ENCODE measurements at places on chromosomes 2 and 18.

- DNase-seq, result no peak
Observed at GRCh38 chr18:36012891-36013290, 40.4 kb downstream of the RMP24 start.

- DNase-seq, result no peak
Observed at GRCh38 chr2:212970132-212970531, 181.3 kb downstream of the IKZF2 start.

- DNase-seq, result no peak
Observed at GRCh38 chr2:241931084-241931975, 61.8 kb downstream of the RTP5 start.

GRCh38 chr2:148885988-148886387, 11.0 kb downstream of the KIF5C start:
- DNase-seq, result no peak

DNA sequence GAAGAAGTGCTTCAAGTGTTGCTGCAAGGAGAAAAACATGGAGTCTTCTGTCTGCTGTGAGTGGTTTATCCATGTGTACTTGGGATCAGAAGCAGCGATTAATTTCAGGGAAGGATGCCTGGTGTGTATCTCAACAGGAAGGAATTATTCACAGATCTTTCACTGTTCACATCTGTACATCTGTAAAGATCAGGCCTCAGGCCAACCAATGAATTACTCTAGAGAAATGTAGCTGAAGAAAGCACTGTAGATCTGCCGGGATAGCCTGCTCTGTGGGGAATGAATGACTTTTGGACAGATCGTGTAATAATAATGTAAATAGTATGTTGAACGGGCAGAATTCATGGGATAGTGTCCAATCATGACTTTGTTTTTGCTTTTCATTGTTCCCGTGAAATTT, 54.0 kb upstream of the SPP2 start:
- DNase-seq, result no peak

DNA sequence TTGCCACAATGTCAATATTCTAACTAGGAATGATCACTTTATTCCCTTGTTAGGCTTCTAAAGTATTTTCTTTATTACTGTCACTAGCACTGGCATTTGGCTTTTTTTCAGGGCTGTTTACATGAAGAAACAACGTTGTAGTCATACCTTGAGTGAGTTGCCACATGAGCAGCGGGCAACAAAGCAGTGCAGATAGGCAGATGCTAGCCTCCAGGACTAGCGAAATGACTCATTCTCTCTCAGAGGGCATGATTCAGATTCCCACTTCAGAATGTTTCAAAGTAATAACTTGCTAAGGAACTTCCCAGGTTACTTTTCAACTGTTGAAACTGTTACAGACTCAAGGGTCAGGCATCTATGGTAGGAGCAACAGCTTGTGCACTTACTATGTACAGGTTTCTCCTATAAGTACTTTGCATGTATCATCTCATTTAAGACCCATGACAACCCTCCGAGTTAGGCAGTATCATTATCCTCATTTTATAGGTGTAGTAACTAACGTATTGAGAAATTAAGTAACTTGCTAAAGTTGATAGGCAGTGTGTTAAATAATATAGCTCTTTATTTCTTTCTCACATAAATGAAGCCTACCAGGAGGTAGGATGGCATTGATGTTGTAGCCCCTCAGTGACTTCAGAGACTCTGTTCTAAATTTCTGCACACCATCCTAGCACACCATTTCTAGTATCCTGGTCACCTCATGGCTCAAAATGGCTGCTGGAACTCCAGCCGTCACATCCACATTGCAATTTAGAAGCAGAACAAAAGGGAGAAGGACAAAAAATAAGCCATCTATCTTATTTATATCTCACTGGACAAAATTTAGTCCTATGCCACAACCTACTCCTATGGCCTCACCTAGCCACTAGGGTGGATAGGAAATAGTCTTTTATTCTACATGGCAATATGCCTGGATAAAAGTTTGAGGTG, 83.3 kb downstream of the ICOS start:
- DNase-seq, result no peak

GRCh38 chr2:194182888-194183287, 1474.1 kb upstream of the SLC39A10 start:
- no peak for DNase-seq

- DNase-seq, result no peak
Observed at GRCh38 chr18:47054369-47054768, 18.9 kb upstream of the ELOA2 start.

GRCh38 chr2:189561371-189562038, 19.1 kb downstream of the SLC40A1 start:
- no peak for DNase-seq

DNA sequence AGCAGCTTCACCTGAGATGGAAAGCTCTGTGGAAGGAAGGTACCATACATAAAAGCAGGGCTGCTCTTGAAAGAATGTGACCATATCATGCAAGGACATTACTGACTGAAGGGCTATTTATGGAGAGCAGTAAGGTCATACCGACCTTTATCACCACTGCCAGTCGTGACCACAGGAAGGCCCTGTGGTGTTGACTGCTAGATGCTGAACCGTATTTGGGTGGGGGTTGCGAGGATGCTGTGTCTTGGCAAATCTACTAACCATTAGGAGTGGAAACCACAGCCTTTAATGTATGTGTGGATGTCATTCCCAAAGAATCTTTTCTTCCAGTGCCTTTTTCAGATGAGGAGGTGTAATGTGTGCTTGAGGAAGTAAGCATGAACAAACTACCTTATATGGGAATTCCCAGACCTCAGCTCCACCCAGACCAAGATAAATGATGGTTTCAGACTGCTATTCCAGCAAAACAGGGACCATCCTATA, 60.8 kb downstream of the LIMS1 start:
- DNase-seq, result no peak

DNA sequence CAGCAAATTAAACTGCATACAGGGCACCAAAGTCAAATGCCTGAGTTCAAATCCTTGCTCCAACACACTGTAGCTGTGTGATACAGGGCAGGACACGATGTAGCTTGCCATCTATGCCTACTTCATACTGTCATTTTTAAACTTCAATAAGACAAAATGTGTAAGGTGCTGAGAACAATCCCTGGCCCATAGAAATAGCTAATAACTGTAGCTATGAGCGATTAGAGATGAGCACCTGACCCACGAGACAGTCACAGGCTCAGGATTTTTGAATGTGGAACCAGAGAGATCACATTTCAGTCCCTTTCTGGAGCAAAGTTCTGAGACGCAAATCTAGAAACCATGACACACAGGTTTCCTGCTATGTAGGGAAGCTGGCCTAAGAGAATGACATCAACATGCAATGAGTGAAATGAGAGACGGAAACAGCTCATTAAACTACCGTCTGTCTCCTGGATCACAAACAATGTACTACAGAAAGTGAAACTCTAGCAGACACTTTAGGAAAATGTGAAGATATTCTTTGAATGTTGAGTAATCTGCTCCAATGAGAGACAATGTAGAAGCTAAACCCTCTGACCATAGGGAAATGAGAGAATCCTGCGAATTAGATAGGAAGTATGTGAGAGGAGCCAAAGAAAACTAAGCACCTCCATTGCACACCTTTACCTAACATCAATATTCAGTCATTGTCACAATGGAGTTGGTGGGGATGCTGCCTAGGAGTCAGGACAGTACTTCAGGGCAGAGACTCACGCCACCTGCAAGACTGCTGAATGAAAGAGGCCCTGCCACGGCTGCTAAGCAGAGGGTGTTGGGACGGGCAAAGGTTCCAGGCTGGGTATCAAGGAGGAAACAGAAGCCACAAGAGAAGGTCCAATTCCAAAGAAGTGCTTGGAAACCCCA, 25.5 kb downstream of the B4GALT6 start:
- DNase-seq, result no peak

- no peak for DNase-seq
Observed at GRCh38 chr2:161414042-161415033, 1.8 kb upstream of the TBR1 start.

GRCh38 chr2:169452080-169452479, 27.2 kb upstream of the BBS5 start:
- peak; percentile 36 for DNase-seq
